ENCODE measurements at places on chromosomes 12 and 14.

DNA sequence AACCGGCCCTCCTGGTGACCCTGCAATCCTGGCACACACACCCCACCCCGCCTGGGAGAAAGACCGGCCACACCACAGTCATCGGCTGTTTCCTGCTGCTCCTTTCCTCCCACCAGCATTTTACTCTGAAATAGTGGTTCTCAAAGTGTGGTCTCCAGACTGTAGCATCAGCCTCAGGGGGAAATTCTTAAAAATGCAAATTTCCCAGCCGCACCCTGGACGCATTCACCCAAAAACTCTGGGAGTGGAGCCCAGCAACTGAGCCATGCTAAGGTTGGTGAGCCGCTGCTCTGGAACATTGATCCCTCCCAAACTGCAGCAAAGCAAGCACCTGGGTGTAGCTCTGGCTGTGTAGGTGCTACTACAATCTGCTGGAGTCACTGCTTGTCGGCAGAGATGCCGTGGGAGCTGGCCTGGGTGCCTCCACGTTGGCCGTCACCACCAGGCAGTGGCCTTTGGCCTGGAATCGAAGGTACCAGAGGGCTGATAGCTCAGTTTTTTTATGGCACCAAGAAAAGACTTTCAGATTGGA lies 38.4 kb upstream of the BCL2L14 start:
- no peak for DNase-seq

DNA sequence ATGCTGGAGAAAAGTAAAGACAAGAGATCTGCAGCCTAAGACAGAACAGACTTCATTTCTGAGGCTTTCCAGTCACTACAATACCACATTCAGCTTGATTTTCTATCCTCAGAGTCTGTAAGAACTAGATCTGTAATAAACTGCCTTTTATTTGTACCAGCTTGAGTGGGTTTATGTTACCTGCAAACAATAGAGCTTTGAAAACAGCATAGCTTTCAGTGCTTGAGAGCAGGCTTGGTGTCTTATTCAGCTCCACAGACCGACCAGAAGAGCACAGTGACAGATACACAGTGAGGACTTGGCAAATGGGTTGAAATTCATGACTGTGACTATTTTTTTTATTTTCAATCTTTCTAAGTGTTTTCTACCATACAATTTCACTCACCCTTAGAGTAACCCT lies 207.8 kb upstream of the OTX2 start:
- no peak for DNase-seq

GRCh38 chr14:77508876-77509275 lies 10.3 kb upstream of the ISM2 start:
- DNase-seq = no peak

GRCh38 chr12:11067514-11067913 lies 5.4 kb upstream of the TAS2R46 start:
- no peak for DNase-seq
